ENCODE measurements at places on chromosomes 3 and 15.

DNA sequence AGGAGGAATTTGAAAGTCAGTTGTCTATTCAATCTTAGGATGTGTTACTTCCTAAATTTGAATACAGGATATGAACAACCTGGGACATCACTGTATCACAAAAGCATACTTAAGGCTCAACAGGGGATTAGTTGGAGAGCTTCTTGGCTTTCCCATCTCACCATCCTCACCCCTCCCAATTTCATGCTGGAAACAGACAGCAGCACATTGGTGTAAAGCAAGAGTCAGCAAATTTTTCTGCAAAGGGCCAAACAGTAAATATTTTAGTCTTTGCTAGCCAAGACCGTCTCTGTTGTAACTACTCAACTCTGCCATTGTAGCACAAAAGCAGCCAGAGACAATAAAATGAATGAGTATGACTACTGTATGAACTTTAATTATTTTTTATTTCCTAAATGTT is 94.9 kb downstream of the ERC2 start:
- no peaks in the 10 kb centered on the region for H3K27me3 ChIP-seq
- H3K4me1 ChIP-seq, result no peaks in the 10 kb centered on the region
- DNase-seq, result no peak
- H3K36me3 ChIP-seq, result no peaks in the 10 kb centered on the region

DNA sequence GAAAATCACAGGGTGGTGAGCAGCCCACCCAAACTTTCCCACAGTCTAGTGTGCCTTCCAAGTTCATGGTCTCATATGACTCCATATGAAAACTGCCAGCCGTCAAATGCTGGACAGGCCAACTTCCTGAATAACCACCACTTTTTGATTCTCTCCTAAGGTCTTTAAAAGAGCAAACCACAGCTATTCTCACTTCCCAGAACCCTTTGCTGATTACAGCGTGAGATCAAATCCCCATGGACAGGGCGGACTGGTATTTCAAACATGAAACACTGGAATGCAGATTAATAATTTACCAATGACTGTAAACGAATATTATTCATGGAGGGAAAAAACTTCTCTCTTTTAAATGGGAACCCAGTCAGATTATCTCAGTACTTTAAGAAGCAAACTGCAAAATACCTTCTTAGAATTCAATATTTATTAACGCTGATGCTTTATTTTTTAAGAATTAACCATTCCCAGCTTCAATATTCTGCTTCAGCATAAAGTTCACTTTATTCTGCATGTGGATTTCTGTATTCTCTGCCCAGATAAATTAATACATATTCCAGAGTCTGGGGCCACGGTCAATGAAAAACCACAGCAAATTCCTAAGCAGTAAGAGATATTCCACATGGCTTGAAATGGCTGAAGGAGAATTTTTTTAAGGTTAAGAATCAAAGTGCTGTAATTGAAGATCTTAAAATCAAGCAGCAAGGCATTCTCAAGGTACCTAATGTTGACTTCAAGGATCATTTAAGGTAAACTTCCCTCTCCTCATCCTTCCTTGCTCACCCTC is 42.9 kb downstream of the MYO1E start:
- H3K4me1 ChIP-seq, result peaks cover 80% of the 10 kb centered on the region
- DNase-seq, result no peak
- no peak overlapping the region for H3K4me3 ChIP-seq
- H3K27me3 ChIP-seq, result no peaks in the 10 kb centered on the region

DNA sequence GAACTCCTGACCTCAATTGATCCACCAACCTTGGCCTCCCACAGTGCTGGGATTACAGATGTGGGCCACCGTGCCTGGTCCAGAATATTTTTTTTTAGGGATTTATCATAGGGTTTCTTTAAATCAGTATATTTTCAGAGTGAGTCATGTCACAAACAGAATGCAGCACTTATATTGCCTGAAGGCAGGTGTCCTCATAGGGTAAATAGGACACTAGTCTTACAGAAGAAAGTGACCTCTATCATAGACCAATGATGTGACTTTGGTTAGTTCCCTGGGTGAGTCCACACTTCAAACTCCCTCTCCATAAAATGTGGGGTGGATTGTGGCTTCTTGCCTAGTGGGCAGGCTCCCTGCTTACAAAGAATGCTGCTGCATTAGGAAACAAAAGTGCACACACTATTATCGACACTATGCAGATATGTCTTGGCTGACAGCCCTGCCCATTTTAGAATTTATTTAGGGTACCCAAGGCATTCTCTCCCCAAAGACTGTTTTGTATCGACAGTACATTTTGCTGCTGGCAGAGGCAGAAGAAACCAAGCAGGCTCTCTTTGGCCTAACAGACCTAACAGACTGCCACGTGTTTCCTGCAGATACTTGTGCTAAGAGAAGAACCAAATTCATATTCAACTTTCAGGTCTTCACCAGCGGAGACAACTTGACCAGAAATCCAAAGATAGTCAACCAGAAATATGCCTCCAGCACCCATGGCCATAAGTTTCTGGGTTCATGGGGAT is 125.0 kb downstream of the MOBP start:
- H3K36me3 ChIP-seq, result no peaks in the 10 kb centered on the region
- H3K27me3 ChIP-seq, result no peaks in the 10 kb centered on the region
- H3K4me3 ChIP-seq, result no peak overlapping the region
- no peak overlapping the region for H3K27ac ChIP-seq

- no peaks in the 10 kb centered on the region for H3K36me3 ChIP-seq
- no peaks in the 10 kb centered on the region for H3K4me1 ChIP-seq
- no peaks in the 10 kb centered on the region for H3K27me3 ChIP-seq
- no peak overlapping the region for H3K4me3 ChIP-seq
Observed at GRCh38 chr3:178193846-178194245, 342.4 kb upstream of the KCNMB2 start.

GRCh38 chr3:22045882-22046281 is 294.9 kb upstream of the ZNF385D start:
- no peak overlapping the region for H3K27ac ChIP-seq
- H3K36me3 ChIP-seq, result no peaks in the 10 kb centered on the region
- H3K4me3 ChIP-seq, result no peak overlapping the region
- H3K4me1 ChIP-seq, result no peaks in the 10 kb centered on the region

- no peaks in the 10 kb centered on the region for H3K36me3 ChIP-seq
- no peaks in the 10 kb centered on the region for H3K27me3 ChIP-seq
- no peak overlapping the region for H3K4me3 ChIP-seq
- DNase-seq, result no peak
- H3K4me1 ChIP-seq, result no peaks in the 10 kb centered on the region
- no peak overlapping the region for H3K27ac ChIP-seq
Observed at GRCh38 chr3:73611176-73611575, 13.6 kb downstream of the PDZRN3 start.

DNA sequence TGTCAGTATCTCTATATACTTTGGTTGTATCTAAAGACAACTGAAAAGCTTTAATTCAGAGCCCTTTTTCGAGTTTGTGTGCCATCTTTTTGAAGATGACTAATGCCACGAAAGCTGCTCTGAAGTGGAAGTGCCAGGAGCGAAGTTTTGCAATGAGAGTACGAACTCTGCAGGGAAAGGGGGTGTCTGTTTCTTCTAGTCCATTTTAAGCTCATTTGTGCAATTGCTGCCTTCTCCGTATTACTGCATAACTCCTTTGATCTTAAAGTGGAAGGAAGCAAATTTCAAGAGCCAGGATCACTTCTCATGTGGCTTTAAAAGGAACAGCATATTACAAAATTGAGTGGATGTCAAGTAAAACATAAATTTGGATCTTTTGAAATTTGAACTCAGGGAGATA is 245.3 kb downstream of the FEZF2 start:
- no peaks in the 10 kb centered on the region for H3K4me1 ChIP-seq
- no peak overlapping the region for H3K27ac ChIP-seq
- no peaks in the 10 kb centered on the region for H3K36me3 ChIP-seq
- no peaks in the 10 kb centered on the region for H3K27me3 ChIP-seq
- H3K4me3 ChIP-seq, result no peak overlapping the region

GRCh38 chr15:65981837-65982626 is 112.7 kb downstream of the RAB11A start:
- no peaks in the 10 kb centered on the region for H3K27me3 ChIP-seq
- H3K27ac ChIP-seq, result no peak overlapping the region
- no peaks in the 10 kb centered on the region for H3K36me3 ChIP-seq
- no peaks in the 10 kb centered on the region for H3K4me1 ChIP-seq
- DNase-seq, result no peak
- H3K4me3 ChIP-seq, result peak overlapping the region; percentile 57

DNA sequence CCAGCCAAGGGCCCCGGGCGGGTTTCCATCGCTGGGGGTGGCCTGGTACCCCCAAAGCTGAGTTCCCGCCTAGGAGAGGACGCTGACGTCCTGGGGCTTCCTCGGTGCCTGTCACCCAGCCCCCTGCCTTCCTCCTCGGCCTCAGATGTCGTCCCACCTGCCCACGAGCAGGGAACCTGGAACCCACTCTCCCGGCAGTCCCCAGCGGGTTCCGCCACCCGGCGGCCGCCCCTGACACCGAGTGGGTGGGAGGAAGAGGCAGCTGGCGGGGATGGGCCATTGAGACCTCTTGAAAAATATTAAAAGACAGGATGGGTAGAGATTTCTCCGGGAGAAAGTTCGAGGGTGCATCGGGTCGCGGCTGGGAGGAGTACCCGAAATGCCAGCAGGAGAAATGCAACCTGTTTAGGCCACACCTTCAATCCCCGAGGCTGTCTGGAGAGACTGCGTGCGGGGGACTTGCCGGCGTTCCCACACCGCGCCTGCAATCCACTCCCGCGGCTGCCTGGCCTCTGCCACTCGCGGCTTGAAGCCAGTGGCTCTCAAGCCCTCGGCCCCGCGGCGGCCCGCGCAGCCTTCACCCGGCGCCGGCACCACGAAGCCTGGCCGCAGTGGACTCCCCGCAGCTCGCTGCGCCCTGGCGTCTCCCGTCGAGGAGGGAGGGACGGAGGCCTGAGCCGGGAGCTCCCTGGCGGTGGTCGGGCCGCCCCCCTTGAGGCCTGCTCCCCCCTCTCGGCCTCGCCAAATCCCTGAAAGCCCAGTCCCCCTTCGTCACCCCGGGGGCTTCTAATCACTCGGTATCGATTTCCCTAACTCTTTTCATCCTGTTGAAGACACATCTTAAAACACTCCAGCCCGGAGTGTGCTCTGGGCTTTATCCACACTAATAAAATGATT is 8.6 kb upstream of the NR2F2 start:
- H3K4me1 ChIP-seq, result peaks cover 3% of the 10 kb centered on the region
- H3K27me3 ChIP-seq, result no peaks in the 10 kb centered on the region
- no peaks in the 10 kb centered on the region for H3K36me3 ChIP-seq
- H3K4me3 ChIP-seq, result peak overlapping the region; percentile 47
- H3K27ac ChIP-seq, result no peak overlapping the region

DNA sequence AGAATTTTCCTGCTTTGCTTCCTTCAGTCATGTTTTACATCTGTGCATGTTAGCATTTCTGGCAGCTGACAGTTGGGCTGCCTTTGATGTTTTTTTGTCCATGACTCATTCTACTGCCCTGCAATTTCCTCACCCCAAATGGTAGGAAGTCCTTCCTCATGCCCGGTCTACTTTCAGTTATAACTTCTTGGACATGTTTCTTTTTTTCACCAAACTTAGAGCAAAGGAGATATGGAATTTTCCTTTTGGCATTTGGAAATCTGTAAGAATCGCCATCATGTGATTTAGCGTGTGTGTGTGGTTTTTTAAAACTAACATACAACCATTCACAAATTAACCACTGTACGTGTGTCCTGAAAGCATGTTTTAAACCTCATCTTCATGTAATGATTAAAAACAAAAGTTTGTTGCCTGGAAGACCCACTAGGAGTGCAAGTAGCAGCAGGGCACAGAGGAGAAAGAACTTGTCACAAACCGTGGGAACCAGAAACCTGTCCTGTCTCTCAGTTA is 430.7 kb upstream of the CFAP20DC start:
- peak overlapping the region; percentile 71 for H3K27ac ChIP-seq
- H3K4me3 ChIP-seq, result no peak overlapping the region
- H3K36me3 ChIP-seq, result no peaks in the 10 kb centered on the region
- H3K27me3 ChIP-seq, result no peaks in the 10 kb centered on the region

DNA sequence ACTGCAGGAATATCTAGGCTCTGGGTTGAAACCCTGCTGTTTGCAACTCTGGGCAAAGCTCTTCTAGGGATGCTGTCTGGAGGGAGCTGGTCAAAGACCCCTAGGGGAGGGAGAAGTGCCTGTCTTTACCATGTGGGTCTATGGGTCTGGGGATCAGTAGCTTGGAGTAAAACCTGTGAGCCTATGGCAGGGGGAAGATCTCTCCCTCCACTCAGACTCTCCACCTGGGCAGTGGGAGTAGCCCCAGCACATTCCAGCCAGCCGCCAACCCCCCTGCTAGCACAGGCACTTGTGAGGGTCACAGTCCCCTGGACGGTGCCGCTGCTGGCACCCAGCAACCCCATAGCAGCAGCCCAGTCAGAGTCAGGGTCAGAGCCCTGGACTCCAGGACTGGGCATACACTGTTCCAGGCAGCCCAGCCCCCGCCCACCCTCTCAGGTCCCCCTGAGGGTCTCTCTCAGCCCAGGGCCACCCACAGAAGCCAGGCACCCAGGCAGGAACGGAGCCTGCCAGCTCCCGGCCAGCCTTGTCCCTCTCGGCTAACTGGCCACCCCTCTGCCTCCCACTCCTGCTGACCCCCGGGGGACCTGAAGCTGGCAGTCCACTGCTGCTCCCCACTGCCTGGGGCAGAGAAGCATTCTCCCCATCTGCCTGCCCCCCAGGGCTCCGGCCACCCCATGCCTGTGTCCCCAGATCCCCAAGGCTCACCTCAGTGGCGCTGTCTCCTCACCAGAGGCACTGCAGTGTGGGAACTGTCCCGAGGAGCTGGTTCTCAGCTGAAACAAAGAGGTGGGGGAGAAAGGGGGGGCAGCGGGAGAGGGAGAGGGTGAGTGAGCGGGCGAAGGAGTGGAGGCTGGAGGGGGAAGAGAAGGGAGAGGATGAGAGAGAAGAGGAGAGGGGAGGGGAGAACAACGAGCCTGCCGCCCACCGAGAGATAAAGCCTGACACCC is 10.8 kb downstream of the GLYCTK start:
- no peak overlapping the region for H3K4me3 ChIP-seq
- DNase-seq, result no peak
- H3K4me1 ChIP-seq, result peaks cover 12% of the 10 kb centered on the region
- H3K36me3 ChIP-seq, result no peaks in the 10 kb centered on the region
- H3K27me3 ChIP-seq, result no peaks in the 10 kb centered on the region
- H3K27ac ChIP-seq, result no peak overlapping the region

DNA sequence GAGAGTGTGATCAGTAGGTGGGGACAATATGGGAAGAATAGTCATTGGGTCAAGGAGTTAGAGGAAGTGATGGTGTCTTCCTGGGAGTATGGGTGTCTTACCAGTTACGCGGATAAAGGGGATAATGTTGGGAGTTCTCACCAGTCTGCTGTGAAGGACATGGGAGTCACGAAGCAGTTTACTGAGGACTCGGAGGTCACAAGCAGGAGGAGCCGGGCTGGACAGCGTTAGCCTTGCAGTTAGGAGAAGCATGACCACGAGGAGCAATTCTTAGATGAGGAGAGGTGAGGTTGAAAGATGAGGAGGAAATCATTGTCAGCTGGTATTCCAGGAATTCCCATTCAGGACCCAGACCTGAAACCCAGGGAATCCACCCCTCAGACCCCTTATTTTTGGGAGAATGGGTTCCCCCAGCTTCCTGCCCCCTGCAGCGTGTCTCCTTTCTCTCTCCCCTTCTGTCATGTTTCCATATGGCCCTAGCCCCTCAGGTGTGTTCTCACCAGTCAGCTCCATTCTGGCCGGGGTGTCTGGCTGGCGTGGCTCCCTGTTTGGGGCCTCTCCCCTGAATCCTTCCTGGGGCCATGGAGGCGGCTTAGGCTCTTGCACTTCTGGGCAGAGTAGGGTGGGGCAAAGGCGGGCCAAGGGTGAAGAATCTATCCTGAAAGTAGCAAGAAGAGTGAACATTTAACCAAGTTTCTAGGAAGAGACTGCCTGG is 2.1 kb downstream of the THPO start:
- H3K4me3 ChIP-seq, result no peak overlapping the region
- H3K4me1 ChIP-seq, result no peaks in the 10 kb centered on the region
- no peaks in the 10 kb centered on the region for H3K36me3 ChIP-seq
- no peak for DNase-seq
- no peak overlapping the region for H3K27ac ChIP-seq
